ENCODE measurements at places on chromosomes 11 and 22.

DNA sequence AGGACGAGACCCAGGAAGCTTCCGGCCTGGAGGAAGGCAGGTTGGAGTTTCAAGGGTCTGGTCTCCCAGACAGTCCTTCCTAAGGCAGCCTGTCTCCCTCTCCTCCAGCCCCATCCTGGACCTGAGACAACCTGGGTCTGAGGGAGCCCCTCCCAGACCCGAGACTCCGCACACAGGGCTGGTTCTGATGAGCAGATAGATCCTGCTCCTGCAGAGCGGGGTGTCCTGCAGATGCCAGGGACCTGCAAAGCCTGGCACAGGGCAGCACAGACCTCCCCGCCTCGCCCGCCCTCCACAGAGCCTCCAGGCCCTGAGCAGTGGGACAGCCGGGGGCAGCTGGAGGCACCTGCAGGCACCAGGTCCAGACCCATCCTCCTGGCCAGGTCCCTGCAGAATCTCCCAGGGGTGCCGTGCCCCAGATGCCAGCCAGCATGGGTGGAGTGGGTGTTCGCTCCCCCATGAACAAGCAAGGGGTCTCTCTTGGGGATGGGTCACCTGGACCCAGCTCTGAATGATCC, 7.8 kb downstream of the PIM3 start:
- DNase-seq, result no peak

- DNase-seq, result no peak
These were observed 147.1 kb downstream of the WT1 start for GRCh38 chr11:32288276-32288675.

GRCh38 chr22:48098921-48099245, 1336.4 kb downstream of the TBC1D22A start:
- DNase-seq, result no peak

DNA sequence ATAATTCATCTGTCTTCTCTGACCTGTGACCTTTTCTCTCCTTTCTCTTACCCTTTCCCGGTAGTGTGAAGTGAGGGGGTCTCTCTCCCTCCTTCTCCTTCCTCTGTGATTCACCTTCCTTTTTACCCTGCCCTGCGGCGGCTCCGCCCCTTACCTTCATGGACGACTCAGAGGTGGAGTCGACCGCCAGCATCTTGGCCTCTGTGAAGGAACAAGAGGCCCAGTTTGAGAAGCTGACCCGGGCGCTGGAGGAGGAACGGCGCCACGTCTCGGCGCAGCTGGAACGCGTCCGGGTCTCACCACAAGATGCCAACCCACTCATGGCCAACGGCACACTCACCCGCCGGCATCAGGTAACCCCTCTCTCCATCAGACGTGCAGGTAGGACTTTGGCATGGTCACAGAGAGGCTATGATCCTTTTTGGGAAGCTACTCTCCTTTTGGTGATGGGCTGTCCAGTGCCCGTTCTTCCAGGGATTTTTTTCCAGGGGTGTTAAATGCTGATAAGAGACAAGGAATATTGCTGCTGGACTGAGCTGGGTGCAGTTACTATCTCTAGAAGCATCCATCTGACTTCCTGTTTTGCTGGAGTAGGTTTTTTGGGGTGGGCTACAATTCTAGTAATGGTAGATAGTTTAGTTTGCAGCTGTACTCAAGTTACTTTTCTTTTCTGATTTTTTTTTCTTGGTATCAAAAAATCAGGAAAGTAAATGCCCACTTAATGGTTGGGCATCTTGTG, 29.9 kb downstream of the CTNND1 start:
- DNase-seq, result no peak

GRCh38 chr11:75562048-75562835, at the start of gene SERPINH1:
SERPINH1 (plus strand) TSS chr11:75562253; CDS start chr11:75566350, 4,097 bp downstream.
- DNase-seq, result peak; percentile 22

All from stimulated activated CD8-positive, alpha-beta memory T cell treated with anti-CD3 and anti-CD28 coated beads, Interleukin-12 subunit alpha, Interleukin-12 subunit beta, amount 100 ng/mL, for 1 hour (primary cell).